ENCODE measurements at places on chromosomes 7 and 10. TPM values are rescaled to one million over a fixed set of nuclear protein-coding genes. Genes with fewer than 3 reads are reported as not detected.

DNA sequence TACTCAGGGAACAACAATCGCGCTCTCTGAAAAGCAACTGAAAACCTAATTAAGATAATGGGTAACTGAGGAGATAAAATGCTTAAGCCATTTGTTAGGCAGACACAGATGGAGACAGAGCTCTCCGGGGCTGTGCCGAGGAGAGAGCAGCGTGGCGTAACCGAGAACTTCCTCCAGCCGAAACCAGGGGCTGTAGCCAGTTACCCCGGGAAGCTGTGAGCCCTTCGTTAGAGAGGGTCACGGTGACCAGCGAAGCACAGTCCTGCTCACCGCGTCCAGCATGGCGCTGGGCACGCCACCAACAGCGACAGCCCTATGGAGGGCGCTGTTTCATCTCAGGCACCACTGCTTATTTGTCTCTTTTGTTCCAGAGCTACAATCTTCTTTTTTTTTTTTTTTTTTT is 16.1 kb downstream of the PAPOLB start:
- H3K27ac ChIP-seq: no peak overlapping the region
- no peak for DNase-seq
- no peaks in the 10 kb centered on the region for H3K27me3 ChIP-seq

- no peaks in the 10 kb centered on the region for H3K36me3 ChIP-seq
- no peaks in the 10 kb centered on the region for H3K27me3 ChIP-seq
- no peak overlapping the region for H3K27ac ChIP-seq
- H3K4me1 ChIP-seq: no peaks in the 10 kb centered on the region
Measured at GRCh38 chr7:32560075-32560474, 64.8 kb downstream of the AVL9 start.

Gene MRLN
- not detected for total RNA-seq

GRCh38 chr7:155001756-155002410 is 1.0 kb downstream of the PAXIP1 start:
- no peak for DNase-seq
- H3K27ac ChIP-seq: peak overlapping the region; percentile 60
- H3K4me1 ChIP-seq: no peaks in the 10 kb centered on the region

GRCh38 chr7:12637819-12638592 is 49.4 kb upstream of the ARL4A start:
- H3K4me3 ChIP-seq: no peak overlapping the region
- no peaks in the 10 kb centered on the region for H3K27me3 ChIP-seq
- H3K27ac ChIP-seq: no peak overlapping the region
- no peak for DNase-seq

DNA sequence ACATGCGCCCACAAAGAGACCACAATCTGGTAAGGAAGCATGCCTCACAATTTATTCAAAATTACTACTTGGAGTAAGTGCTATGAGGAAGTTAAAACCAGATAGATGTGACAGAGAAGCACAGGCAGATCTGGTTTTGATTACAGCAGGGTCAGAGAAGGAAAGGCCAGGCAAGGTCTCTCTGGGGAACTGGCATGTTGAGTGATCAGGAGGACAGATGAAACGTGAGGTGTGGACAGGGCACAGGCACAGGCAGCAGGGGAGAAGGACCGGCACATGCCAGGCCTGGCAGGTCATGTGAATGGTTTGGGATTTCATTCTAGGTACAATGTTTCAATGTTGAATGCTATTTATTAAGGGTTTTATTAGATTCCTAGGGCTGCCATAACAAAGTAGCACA is 51.6 kb downstream of the GPAM start:
- H3K4me3 ChIP-seq: no peak overlapping the region
- no peaks in the 10 kb centered on the region for H3K36me3 ChIP-seq
- no peaks in the 10 kb centered on the region for H3K4me1 ChIP-seq
- H3K27me3 ChIP-seq: no peaks in the 10 kb centered on the region
- no peak overlapping the region for H3K27ac ChIP-seq
- DNase-seq: no peak

GRCh38 chr10:123751342-123752134 is 85.4 kb downstream of the GPR26 start:
- H3K27me3 ChIP-seq: no peaks in the 10 kb centered on the region
- H3K4me1 ChIP-seq: no peaks in the 10 kb centered on the region
- no peak overlapping the region for H3K4me3 ChIP-seq
- no peaks in the 10 kb centered on the region for H3K36me3 ChIP-seq
- H3K27ac ChIP-seq: no peak overlapping the region

Gene MSMB
- 1,381 TPM for total RNA-seq

GRCh38 chr7:137243741-137244140 is 99.8 kb downstream of the PTN start:
- no peak overlapping the region for H3K27ac ChIP-seq
- no peaks in the 10 kb centered on the region for H3K36me3 ChIP-seq
- no peak overlapping the region for H3K4me3 ChIP-seq
- H3K4me1 ChIP-seq: no peaks in the 10 kb centered on the region
- no peaks in the 10 kb centered on the region for H3K27me3 ChIP-seq

Gene MSRB2
- 24.5 TPM for total RNA-seq
